Stimulated activated CD4-positive, alpha-beta T cell treated with anti-CD3 and anti-CD28 coated beads, Interleukin-1b, Interleukin-23, amount 100 ng/mL, for 4 hours (primary cell): ENCODE measurements at places on chromosomes 2 and 18.

DNA sequence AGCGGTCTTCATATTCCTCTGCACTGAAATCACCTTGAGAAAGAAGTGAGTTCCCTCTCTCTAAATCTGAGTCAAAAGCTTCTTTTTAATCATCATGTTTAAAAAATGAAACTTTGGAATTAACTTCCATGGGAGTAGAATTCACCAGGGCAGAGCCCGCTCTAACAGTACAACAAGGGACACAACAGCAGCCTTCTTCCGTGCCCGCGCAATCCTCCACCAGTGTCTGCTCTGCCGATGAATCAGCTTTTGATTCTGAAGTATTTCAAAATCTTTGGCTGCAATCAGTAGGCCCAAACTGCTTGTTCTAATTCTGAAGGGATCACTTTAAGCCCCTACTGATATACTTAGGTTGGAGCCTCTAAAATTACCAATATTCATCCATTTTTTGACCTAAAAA is 76.9 kb downstream of the USP40 start:
- DNase-seq: no peak

DNA sequence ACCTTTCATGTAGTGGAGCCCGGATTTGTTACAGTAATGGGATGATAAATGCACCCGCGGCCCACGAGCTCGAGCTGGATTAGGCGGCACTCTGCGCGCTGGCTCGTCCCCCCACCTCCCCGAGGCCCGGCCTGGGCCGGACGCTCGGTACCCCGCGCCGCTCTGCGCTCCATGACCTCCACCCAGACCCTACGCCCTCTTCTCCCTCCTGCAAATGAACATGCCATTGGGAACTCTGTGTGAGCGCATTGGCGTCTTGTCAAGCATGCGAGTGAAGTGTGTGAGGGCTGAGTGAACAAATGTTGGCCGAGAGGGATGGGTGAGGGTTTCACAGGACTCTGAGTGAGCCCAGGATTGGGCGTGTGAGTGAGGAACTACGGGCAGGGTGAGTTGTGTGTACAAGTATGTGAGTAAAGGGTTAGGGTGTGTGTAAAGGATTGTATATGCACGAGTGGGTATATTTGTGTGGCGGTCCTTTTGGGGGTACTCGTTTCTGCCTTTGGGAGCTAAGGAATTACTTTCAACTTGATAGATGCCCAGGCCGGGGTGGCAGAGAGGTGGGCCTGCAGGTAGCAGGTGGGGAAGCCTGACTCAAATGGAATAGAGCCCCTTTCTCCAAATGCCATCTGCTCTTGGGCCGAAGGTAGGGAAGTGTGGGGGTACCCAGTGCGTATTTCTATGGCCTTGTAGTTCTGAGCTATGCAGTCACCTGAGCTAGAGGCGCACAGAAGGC is 2.9 kb upstream of the EN1 start:
- no peak for DNase-seq

- no peak for DNase-seq
These were observed 3.1 kb downstream of the DSC3 start for GRCh38 chr18:31039426-31039825.

GRCh38 chr18:13401404-13401803 is 182.8 kb downstream of the LDLRAD4 start:
- no peak for DNase-seq

DNA sequence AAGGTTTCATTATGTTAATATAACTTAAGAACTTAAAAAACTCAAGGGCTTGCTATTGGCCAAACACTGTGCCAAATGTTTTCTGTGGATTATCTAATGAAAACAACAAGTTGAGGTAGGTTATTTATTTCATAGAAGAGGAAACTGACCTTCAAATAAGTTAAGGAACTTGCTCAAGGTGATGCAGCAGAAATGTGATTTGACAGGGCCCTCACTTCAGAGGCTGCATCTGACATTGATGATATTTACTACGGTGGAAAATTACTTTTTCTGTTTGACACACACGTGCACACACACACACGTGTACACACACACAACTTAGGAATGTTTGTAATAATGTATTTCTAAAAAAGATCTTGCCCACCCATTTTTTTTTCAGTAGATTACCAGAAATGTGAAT is 137.2 kb upstream of the CXCR4 start:
- DNase-seq: no peak

GRCh38 chr2:33033606-33034081 is 86.9 kb downstream of the LTBP1 start:
- DNase-seq: no peak

GRCh38 chr2:24892928-24893327 is 27.1 kb downstream of the ADCY3 start:
- DNase-seq: no peak

DNA sequence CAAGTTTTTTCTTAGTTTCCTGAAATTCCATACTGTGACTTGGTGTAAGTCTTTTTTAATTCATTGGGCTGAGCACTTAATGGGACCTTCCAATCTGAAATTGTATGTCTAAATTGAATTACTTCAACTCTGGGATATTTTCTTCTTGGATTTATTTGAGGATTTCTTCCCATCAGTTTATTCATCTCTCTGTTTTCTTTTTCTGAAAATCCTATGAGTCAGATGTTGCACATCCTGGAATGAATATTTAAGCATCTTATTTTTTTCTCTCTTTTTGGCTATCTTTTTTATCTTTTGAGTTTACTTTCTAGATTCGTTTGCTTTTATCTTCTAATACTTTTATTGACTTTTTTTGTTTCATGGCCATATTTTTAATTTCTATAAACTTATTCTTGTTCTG is 55.4 kb upstream of the ACYP2 start:
- DNase-seq: no peak
